ENCODE measurements at places on chromosomes 7 and 10.

GRCh38 chr7:156140896-156141295 lies 328.6 kb upstream of the SHH start:
- no peak for DNase-seq

GRCh38 chr10:98620503-98620902 lies 173.8 kb upstream of the HPS1 start:
- DNase-seq, result no peak

DNA sequence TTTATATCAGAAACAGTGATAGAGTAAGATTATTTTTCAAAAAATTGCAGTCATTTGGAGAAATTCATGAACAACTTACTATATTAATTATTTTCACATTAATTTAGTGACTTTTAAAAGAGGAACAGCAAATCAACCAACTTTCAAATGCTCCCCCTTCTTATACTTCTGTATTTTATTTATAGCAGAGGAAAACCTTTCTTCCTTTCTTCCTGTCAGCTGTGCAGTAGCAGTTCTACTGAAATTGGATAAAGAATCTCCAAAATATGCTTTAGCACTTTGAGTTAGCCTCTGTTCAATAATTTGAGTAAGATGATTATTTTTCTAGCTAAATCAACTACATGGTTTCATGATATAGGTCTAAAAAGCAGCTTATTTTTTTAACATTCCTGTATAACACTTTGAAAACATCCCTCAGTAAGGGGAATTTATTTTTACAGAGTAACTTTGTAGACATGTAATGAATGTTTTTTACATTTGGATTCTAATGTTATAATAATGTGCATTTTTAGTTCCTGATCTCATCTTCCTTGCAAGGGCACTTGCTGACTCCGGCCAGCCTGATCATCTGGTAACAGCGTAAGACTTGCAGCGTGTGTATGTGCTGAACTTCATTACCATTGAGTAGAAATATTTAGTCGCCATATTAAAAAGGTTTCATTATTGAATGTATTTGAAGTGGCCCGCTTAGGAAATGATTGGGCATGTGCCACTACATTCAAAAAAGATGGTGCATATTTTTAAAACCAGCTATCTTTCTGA lies 158.3 kb upstream of the HDAC9 start:
- DNase-seq, result no peak

- DNase-seq, result no peak
Observed at GRCh38 chr10:11515596-11516430, 95.6 kb downstream of the USP6NL start.

GRCh38 chr7:149297034-149297755 lies 35.2 kb downstream of the ZNF783 start:
- no peak for DNase-seq

DNA sequence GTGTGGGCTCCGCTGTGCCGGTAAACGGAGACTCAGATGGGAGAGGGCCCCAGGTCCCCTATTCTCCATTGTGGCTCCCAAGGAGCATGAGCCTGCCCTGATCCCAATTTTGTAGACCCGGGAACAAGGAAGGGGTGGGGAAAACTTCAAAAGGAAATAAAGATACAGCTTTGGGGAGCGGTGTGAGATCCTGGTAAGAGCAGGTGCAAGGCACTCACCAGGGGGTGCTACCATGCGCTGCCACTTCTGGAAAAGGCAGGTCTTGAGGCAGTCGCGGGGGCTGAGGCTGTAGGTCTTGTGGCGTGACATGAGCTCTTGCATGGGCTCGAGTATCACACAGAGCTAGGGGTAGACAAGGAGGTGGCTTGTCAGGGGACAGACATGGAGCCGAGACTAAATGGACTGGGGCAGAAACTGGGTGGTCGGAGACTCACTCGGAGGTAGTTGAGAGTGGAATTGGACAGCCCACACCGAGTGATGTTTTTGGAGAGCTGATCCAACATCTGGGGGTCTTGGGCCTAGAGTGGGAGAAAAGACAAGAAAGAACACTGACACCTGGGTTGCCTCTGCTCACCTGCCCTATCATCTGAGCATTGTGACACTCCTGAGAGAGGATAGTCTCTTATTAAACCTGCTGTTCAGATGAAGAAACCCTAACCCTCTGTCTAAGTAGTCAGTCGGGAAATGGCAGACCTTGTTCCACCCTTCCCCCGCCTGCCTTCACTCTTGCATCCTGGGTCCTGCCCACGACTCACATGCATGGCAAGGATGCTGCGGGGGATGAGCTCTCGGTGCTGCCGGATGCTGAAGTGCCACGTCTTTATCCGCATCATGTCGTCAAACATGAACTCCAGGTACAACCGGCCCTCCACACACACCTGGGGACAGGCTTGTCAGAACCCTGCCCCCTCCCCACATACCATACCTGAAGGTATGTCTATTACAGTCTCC lies 10.7 kb downstream of the LDB1 start:
- no peak for DNase-seq

DNA sequence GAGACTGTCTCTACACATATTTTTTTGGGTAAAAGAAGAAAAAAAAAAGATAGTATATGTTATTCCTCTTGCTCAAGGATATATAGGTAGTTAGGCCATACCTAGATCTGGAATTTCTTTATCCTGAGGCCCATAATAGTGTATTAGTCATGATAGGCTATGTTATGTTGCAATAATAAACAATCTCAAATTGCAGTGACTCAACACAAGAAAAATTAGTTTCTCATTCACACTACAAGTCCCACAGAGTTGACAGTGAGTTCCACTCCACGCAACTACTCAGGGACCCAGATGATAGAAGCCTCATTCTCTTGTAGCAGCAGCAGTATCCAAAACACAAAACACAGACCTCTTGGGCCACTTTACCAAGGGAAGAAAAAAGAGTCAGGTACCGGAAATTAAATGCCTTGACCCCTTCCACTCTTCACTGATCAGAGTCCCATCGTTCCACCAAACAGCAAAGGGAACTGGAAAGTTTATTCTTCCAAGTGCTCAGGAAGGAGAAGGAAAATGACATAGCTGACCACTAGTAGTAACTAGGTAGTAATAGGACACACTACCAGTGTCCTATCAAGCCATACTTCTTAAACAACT lies 7.4 kb upstream of the C10orf67 start:
- DNase-seq, result no peak

DNA sequence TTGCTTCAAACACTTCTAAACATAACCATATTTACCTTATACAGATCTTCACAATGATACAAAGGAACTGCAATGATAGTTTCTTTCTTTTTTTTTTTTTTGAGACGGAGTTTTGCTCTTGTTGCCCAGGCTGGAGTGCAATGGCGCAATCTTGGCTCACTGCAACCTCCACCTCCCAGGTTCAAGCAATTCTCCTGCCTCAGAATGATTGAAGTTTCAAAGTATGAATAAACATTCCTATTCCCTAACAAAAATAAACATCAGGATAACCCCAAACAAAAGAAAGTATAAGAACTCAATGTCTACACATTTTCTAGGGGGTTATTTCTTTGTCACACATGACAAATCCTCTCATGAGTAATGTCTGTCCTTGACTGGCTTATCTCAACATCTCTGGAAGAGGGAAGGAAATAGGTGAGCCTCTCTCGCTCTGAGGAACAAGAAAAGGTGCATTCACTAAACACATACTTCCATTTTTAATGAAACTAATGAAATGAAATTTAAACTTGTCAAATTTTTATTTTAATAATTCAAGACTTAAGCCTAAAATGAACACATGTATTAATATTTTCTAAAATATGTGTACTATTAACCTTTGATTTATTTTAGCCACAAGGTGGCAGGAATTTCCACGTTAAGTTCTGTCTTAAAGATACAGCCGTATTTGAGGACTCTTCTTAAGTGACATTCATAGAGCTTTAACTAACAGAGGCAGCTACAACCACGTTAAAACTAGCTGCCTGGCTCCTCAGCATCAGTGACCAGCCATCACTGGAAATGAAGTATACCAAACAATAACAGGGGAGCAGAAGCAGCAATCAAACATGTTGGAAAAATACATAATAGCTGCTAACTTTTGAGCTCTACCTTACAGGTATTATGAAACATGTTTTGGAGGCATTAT lies 58.3 kb downstream of the MALSU1 start:
- no peak for DNase-seq

GRCh38 chr10:13842117-13842516 lies 255.4 kb downstream of the PRPF18 start:
- no peak for DNase-seq

DNA sequence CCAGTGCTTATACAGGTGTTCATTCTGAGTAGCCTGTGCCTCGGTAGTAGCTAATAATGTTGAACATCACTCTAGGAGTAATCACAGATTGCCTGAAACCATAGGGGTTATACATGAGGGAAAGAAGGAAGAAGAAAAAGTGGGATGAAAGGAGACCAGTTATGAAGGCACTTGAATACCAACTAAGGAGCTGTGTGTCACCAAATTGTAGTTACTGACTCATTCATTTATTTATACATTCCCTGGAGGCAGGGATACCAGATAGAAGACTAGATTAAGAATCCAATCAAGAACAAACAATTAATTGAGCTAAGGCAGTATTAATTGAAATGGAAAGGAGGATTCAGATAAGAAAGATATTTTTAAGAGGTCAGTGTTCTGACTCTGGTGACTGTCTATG lies 129.6 kb upstream of the PRPS1L1 start:
- no peak for DNase-seq

- no peak for DNase-seq
Observed at GRCh38 chr10:60466267-60467201, 76.9 kb upstream of the ANK3 start.

- DNase-seq, result no peak
Observed at GRCh38 chr10:133461841-133462240, 8.1 kb downstream of the SCART1 start.

DNA sequence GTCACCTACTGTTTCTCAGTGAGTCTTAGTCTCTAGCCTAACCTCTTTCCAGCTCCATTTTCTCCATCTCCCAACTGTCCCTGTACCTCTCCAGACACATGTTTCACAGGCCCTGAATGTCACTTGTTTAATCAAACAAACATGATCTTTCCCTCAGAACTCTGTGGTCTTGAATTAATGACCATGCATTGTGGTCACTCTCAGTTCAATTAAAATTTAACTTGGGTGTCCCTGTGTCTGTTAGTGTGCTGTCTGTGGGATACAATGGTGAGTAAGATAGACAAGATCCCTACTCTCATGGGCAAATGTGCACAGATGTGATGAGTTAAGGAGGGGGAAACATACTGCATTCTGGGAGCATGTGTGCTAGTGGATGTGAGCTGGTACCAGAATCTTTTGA lies 65.0 kb downstream of the RBM33 start:
- DNase-seq, result no peak

- DNase-seq, result no peak
Observed at GRCh38 chr10:85413570-85413969, 953.0 kb downstream of the GRID1 start.

- peak; percentile 27 for DNase-seq
Observed at GRCh38 chr10:79347894-79348639, 798 bp downstream of the PPIF start.

- peak; percentile 55 for DNase-seq
Observed at GRCh38 chr10:49534670-49535381, 4.1 kb downstream of the ERCC6 start.

DNA sequence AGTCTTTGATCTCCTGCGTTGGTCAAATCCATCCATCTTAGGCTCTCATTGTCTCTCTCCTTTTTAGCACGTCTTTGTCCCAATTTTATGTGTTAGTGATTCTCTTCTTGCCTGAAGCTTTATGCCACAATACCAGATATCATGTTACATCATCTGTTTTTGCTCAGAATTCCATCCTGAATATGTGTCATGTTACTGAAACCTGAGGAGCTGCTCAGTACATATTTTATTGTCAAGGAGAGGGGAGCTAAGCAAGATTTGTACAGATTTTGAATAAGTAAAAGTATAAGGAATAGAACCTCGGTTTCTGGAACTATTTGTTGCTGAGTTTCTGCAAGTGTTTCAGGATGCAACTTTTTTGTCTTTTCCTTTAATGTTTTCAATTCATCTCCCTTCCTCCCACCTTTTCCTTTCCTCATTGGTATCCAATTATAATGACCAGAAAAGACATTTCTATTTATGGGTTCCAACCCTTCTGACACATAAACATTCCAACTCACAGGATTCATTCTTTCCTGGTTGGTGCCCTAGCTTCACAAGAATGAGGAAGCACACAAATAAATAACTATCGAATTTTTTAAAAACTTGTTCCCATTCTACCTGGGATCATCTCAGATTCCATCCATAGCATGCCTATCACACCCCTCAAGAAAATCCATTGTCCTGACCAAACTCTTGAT lies 291.8 kb downstream of the CRPPA start:
- DNase-seq, result peak; percentile 83

DNA sequence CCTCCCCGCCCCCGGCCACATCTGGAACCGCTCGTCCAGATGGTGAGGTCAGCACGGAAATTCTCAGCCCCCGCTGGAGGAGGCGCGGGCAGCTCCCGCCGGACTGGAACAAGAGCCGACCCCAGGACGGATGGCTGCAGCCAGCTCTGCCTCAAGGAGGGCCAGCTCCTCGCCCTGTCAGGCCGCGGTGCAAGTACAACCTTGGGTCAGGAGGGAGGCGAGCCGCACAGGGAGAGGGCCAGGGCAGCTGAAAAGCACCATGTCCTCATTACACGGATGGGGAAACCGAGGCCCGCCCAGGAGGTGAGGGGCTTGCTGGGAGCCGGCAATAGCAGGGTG lies 3.8 kb upstream of the GRIFIN start:
- no peak for DNase-seq

- DNase-seq, result no peak
Observed at GRCh38 chr10:103769176-103769575, 86.2 kb downstream of the SH3PXD2A start.

DNA sequence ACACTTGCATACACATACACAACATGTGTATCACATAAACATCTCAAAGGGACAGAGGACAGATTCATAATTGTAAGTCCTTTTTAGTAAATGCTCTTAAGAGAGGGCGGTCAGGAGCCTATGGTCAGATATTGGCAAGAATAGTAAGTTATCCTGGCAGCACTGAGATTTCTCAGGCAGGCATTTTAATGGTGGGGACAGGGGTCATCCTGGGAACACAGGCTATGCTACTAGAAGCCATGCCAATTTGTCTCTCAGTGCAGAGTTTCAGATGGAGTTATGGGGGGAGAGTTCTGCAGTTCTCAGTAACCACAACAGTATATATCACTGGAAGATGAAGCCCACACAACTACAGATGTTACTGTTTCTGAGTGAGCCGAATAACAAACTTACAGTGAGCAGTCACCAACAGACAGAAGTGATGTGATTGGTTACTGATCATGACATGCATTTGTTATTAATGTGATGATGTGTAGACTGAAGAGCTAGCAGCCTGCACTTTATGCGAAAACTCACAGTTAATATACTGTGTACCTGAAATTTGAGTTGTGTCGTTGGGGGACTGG lies 16.4 kb downstream of the ZNF487 start:
- no peak for DNase-seq

DNA sequence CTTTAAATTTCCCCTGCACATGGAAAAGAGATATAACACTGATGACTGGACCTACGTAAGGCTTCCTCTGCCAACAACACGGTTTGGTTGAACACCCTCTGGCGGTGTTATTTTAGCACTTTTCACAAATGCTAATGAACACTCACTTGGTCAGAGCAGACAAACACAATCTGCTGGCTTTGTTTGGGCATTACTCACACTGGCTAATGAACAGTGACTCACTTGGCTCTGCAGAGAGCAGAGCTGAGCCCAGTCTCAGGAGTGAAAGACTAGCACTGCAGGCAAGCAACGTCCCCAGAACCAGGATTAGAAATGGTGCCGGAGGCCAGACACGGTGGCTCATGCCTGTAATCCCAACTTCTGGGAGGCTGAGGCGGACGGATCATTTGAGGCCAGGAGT lies 430.8 kb downstream of the PLXNA4 start:
- peak; percentile 71 for DNase-seq

GRCh38 chr10:131177431-131178327 lies 133.8 kb downstream of the TCERG1L start:
- no peak for DNase-seq

GRCh38 chr10:59906417-59907202 lies at the start of gene CCDC6:
CCDC6 (minus strand) TSS chr10:59906556; CDS start chr10:59906424, 132 bp downstream.
- DNase-seq, result peak; percentile 67

All from AG09309 (cell line).